Naive B cell (primary cell): ENCODE measurements at places on chromosomes 3 and 15.

DNA sequence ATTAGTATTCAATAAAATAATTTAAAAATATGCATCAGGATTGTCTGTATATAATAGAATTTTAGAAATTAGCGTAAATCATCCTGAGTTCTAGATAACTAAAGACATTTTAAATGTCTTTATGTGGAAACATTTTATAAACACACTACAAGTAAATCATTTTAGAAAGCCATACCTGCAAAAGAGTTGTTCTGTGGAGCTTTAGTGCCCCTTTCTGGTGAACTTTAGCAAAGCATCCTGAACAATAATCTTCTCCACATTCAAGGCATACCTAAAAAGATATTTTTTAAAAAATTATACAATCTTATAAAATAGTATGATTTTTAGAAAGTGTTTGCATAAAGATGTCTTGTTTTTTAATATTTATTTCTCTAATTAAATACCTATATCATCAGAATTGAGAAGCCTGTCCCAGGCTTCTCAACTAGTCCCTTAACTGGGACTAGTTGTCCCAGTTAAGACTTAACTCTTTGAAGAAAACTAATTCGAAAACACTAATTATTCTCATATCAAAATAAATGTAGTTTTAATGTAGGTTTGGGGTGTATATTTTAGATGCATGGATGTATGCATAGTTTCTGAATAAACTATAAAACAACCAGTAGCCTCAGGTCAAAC, 29.7 kb downstream of the ZBBX start:
- no peak for DNase-seq

DNA sequence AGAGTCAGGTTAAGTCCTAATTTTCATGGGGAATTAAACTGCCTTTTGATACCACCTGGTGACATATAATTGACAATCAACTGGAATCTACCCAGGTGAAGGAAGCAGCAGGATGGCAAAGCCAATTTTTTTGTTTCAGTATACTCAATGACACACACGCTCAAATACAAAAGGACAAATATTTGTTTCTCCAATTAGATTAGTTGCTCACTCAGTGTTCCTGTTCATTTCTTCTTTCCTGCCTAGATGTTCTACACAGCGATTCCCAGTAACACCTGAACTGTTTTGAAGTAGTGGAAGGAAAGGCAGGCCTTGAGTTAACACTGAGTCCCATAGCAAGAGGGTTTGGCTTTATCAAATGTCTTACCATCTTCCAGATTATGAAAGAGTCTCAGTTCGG, 157.5 kb downstream of the PDZRN3 start:
- no peak for DNase-seq

DNA sequence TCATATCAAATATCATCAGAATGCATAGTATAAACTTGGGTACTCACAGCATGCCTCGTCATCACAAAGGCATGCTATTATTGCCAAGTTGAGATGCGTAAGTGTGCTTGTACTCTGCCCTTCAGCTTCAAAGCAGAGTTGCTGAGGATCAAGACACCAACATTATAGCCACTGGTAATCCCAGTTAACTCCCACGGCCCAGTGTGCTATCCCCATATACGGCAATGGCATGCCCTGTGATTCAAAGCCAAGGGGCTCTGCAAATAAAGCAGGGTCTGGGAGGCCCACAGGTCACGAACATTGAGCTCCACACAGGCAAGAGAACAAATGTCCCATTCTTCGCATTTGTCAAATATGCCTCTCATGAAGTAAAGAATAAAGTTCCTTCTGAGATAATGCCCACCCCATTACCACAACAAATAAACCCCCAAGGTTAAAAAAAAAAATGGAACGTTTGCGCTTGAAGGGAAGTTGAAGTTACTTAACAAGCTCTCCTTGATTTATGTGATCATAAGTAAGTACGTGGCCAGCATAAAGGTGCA, 298.1 kb upstream of the NECTIN3 start:
- DNase-seq, result no peak

DNA sequence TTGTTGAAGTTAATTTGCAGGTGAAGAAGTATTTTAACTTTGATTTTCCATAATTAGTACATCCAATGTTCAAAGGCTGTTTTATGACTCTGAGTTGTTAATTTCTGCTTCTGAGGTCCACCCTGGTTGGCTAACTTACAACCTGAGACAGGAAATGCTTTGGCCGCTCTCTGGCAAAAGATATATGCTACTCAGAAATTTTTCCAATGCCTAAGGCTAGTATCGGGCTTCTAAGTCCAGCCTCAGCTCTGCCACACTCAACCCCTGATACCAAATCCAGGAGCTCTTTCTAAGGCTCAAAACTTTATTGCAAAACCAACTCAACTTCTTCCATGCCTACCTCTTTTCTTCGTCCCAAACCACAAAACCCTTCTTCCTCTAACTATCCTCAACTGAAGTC, 192.9 kb downstream of the NEK10 start:
- DNase-seq, result no peak

GRCh38 chr3:150351398-150351797, 56.7 kb upstream of the TSC22D2 start:
- DNase-seq, result no peak

DNA sequence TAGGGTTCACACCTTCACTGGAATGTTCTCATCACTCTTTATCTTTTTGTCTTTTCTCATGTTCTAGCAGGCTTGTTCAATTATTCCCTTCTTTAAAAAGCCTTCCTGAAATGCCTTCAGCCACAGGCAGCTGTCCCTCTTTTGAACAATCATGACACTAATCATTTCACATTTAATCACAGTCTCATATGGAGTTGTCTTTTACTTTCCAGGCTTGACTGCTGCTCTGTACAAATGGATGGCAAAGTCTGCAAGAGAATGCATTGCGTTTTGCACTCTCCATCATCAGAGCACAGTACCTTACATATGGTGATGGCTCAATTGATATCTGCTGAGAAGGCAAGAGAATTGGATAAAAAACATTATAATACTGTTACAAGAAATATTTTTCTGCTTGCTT, 529.8 kb downstream of the DIPK2A start:
- DNase-seq, result no peak
